AG09309 (cell line): ENCODE measurements at places on chromosomes 7 and 10.

DNA sequence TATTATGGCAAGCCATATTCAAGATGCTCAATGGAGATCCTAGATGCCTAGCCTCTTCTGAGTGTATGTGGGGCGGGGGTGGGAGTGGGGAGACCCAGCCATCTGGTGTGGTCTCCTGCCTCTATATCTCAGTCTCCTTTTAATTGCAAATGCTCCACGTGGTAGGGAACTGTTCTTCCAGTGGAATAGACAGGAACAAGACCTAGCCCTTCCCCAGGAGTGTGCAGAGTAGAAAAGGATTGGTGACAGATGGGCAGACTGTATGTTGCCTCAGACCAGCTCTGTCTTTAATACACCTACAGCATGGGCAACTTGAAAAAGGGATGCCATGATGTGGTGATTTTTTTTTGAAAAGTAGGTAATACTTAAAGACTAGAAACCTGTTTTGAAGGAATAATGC, 12.6 kb downstream of the CYP3A5 start:
- no peak for DNase-seq

GRCh38 chr10:45000752-45001380, at the start of gene ZNF22:
ZNF22 (plus strand) TSS chr10:45000923; CDS start chr10:45003369, 2,446 bp downstream.
- no peak for DNase-seq

GRCh38 chr7:1452205-1452604, 7.1 kb downstream of the MICALL2 start:
- DNase-seq = no peak

DNA sequence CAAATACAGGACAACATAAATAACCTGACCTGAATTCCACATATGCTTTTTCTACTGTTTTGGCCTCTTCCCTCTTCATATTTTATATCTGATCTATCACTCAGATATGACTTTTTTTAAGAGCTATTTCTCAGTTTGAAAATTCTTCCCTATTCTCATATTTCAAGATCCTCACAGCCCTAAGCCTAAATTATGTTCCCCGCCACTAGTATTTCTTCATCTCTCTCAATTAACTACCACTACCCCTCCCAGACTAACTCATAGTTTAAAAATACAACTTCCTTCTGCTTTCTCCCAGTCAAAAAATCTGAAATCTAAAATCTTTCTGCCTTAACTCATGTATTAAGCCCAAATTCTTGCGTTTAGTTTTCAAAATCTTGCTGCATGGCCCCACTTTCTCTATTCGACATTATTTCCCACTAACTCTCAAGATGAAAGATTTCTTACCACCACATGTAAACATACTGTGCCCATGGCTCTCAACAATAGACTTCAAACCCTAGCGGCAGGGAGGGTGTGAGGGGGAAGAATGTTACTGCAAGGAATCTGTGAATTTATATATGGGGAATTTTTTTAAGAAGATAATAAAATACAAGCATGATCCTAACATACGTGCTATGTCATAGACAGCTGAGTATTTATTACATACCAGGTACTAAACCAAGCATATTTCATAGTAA, 64.6 kb downstream of the TFEC start:
- no peak for DNase-seq

DNA sequence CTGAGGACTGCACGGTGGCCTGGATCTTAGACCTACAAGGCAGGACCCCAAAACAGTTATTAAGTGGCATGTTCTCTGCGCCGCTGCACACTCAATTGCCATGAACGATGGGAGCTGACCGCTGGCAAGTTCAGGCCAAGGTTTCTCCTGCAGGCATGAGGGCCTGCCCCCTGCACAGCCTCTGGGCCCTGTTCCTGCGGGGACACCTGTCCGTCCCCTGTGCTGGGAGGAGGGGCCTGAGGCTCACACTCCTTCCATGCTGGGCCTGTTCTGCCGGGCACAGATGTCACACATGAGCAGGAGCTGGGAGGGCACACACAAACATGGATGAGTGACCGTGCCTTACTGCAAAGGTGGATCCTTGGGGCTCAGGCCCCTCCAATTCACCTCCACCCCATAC, 90.0 kb downstream of the PTPRN2 start:
- DNase-seq = no peak

DNA sequence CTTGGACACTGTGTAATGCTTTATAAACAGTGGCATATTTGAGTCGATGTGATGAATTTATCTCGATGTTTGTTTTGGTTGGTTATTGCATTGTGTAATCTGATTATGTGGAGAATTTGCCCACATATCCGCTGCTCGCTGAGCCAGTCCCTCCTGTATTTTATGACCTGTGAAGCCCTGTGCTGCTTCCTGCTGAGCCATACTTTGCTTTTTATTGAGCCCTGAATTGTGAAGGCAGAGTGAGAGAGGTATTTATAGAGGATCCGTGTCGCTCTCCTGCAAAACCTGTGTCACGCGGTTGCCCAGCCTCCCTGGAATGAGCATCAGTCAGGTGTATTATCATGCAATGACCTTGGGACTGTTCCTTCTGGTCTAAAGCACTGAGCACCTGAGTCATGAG, 253.7 kb downstream of the ARHGAP21 start:
- no peak for DNase-seq

GRCh38 chr10:114042895-114043531, 653 bp upstream of the ADRB1 start:
- DNase-seq = no peak

GRCh38 chr10:95312257-95312656, 21.5 kb upstream of the PDLIM1 start:
- no peak for DNase-seq

DNA sequence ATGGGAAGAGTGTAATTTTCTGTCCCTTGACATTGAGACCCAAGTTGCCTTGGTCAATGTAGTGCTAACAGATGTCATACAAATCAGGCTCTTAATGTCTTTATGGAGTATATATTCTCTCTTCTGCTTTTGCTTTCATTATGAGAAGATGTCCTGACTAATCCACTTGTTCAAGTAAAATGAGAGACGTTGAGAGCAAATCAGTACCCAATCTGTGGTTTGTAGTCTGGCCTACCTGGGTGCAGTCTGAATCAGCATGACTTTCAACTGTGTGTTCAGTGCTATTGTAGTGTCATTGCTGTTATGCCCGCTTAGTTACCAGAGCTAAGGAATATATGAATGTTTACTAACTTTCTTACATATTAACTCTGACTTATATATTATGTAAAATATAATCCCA, 612.4 kb downstream of the ANKRD7 start:
- DNase-seq = no peak

DNA sequence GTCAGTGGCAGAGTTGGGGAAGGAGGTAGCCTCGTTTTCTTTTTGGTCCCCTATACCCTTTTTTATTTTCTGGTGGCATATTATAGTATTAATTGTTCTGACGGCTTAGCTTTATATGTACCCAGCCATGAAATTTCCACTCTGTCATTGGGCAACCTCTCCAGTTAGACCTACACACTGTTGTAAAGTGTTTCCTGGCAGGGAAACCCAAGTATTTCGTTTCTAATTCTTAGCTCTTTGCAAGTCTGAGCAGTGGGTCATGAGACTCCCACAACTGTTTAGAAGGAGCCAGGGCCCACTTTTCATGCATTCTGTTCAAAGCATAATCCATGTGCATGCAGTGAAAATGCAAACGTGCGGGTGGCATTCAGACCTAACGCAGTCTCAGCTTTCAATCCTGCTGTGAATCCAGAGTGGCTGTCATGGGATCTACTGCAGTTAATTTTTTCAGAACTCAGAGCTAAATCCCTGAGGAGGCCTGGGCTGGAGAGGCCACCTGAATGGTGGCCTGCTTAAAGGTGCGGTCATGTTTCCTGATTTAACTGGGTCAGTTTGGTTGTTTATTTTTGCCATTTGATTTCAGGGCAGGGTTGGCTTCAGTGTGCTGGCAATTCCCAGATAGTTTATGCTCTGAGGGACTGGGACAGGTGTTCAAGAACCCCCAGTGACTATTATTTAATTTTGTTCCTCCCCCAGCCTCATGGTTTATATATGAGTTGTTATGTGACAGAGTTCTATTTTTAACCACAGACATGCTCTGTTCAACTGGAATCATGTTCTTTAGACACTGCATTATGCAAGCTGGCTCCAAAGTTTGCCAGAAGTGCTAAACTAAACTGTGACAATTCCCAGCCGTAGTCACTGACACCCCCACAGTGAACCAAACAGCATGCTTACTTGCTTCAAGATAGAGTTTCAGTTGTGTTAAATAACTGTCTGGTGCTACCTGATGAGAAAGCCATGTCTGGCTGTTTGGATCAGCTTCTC, 27.4 kb upstream of the SYPL1 start:
- no peak for DNase-seq

GRCh38 chr7:78039790-78040776, 241.5 kb downstream of the PHTF2 start:
- no peak for DNase-seq

DNA sequence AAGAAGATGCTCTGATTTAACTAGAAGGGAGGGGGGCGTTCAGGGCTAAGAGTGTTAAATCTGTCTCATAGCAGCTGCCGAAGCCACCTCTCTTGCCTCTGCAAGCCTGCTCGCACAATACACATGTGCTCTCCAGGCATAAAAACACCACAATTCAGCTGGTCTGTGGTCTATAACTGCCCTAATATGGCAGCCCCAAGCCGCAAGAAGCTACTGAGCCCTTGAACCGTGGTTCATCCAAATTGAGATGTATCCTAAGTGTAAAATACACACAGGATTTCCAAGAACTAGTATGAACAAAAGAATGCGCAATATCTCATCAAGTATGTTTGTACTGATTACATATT, 70.8 kb upstream of the FGFR2 start:
- DNase-seq = no peak

DNA sequence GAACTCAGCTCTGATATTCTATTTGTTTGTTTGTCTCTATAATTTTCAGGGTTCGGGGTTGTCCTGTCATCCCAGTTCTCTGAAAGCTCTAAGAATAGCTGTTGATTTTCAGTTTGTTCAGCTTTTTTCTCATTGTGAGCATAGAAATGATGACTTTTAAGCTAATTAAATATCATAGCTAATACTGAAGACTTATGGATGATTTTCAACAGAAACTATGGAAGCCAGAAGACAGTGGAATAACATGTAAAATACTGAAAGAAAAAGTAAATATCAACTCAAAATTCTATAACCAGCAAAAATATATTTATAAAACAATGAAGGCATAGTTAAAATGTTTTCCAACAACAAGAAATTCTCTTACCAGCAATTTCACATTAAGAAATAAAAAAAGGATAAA, 96.4 kb upstream of the ETV1 start:
- no peak for DNase-seq

DNA sequence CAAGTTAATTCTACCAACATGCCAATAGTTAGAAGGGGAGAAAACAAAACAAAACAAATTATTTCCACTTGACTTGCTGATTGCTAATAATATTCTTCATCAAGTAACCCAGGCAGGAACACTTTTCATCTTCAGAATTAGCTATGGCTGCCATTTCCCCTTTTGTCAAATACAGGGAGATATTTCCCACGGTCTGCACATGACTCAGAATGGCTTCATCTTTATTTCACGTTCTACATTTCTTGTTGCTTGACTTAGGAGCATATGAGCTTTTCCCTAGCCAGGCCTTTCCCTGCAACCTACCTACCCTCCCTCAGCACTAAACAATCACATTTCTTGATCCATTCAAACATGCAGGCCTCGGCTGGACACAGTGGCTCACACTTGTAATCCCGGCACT, 6.5 kb downstream of the CPVL start:
- DNase-seq = no peak

- peak; percentile 18 for DNase-seq
Observed at GRCh38 chr7:78924581-78924980, 528.9 kb downstream of the MAGI2 start.

DNA sequence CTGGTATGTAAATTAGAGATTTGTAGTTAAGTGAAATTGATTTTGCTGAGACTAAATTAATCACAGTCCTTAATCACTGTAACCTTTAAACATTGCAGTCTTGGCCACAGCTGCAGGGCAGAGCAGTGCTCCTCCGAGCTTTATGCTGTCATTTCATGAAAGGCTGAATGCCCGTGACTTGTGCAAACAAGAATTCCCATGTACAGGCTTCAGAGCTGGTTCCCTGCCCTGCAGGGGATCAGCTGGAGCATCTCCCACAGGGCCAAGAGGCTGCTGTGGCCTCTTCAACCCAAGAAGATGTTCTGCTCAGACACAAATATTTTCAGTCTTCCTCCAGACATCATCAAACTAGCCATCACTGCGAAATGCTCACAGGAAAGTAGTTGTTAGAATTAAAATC, 419.1 kb downstream of the AUTS2 start:
- no peak for DNase-seq

GRCh38 chr10:69710008-69710888, 80.2 kb downstream of the FAM241B start:
- no peak for DNase-seq

- DNase-seq = no peak
Observed at GRCh38 chr7:46814516-46815250, 767.2 kb downstream of the TNS3 start.

DNA sequence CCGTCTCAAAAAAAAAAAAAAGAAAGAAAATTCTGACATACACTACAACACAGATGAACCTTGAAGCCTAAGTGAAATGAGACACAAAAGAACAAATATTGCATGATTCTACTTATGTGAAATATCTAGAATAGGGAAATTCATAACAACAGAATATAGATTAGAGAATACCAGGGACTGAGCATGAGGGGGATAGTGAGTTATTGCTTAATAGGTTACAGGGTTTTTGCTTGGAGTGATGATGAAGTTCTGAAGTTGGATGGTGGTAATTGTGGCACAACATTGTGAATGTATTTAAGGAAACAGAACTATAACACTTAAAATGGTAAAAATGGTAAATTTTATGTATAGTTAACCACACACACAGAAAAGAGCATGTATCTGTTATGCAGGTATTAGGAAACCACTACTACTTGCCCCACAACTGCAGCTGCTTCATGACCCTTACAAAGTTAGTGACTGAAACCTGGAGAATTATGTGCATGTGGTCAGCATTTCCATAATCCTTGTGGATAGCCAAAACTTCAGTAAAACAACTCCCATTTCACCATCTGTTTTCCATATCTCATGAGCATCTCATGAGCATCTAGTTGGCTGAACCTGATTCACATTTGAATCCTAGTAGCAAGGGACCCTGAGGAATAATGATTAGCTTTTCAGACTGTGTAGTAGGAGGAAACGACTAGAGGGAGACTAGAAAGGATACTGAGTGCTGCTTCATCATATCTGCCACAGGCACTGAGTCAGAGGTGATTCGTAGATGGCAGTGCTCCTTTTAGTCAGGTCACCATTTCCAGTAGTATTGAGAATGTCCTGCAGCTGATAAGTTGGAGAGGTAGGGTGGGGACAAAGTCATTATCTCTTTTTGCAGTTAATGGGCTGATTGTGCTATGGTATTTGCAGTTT, 26.3 kb downstream of the SAMD8 start:
- DNase-seq = peak; percentile 47
